ENCODE measurements at places on chromosomes 1 and 21.

GRCh38 chr1:220527279-220527907 is 543 bp upstream of the MARK1 start:
- DNase-seq: peak; percentile 76

DNA sequence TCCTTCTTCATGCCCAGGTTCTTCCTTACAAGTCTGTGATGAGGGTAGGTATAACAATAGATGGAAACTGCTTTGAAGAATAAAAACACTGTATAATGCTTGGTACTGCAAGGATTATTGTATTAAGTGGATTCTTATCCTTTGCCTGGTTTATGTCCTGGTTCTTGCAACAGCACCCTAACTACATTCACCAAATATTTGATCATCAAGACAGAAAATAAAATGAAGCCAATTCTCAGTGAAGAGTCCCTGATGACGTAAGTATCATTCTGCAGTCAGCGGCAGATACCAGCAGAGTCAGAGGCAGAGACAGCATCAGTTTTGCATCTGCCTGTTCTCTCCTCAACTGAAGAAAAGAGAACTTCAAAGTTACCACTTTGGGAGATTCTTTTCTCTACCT is 19.7 kb downstream of the ARHGEF11 start:
- no peak for DNase-seq

GRCh38 chr1:87359586-87359985 is 30.9 kb downstream of the LMO4 start:
- no peak for DNase-seq

GRCh38 chr21:38714039-38714817 is 91.5 kb upstream of the ETS2 start:
- DNase-seq: no peak

- no peak for DNase-seq
Observed at GRCh38 chr1:164783778-164784555, 225.0 kb downstream of the PBX1 start.

GRCh38 chr1:101392552-101392951 is 155.7 kb downstream of the S1PR1 start:
- no peak for DNase-seq

- DNase-seq: no peak
Observed at GRCh38 chr1:174768949-174769348, 230.8 kb upstream of the CACYBP start.

- no peak for DNase-seq
Observed at GRCh38 chr1:11999236-11999635, 19.0 kb downstream of the MFN2 start.

DNA sequence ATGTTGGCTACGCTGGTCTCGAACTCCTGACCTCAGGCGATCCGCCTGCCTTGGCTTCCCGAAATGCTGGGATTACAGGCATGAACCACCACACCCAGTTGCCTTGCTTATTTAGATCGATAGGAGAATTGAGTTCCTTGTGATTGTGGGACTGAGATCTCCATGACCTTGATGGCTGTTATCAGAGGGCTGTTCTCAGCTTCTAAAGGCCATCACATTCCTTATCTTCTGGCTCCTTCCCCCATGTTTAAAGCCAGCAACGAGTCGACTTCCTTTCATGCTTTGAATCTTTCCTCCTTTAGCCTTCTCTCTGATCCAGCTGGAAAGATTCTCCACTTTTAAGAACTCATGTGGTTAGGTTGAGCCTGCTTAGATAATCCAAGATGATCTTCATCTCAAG is 38.0 kb downstream of the CTH start:
- DNase-seq: no peak

GRCh38 chr1:8116894-8117264 is 90.8 kb upstream of the ERRFI1 start:
- DNase-seq: no peak

GRCh38 chr1:8674481-8674880 is 143.0 kb downstream of the RERE start:
- DNase-seq: no peak

- no peak for DNase-seq
Observed at GRCh38 chr21:32048353-32048752, 175.5 kb downstream of the HUNK start.

DNA sequence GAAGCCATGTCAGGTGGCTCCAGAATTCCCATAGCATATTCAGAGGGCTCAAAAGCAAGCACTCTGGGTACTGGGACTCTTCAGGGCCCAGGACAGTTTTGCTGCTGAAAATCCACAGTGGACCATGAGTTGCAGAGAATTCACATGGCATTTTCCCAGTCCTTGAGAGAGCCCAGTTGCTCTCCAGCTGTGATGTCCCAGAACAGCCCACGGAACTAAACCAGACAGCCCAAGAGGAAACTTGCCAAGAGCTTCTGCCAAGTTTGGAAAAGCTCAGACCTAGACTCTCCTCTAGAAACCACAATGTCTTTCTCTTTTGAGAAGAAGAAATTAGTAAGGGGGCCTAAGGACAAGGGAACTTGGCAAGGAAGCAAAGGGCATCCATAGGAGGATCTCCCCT is 69.4 kb downstream of the RGS2 start:
- no peak for DNase-seq

DNA sequence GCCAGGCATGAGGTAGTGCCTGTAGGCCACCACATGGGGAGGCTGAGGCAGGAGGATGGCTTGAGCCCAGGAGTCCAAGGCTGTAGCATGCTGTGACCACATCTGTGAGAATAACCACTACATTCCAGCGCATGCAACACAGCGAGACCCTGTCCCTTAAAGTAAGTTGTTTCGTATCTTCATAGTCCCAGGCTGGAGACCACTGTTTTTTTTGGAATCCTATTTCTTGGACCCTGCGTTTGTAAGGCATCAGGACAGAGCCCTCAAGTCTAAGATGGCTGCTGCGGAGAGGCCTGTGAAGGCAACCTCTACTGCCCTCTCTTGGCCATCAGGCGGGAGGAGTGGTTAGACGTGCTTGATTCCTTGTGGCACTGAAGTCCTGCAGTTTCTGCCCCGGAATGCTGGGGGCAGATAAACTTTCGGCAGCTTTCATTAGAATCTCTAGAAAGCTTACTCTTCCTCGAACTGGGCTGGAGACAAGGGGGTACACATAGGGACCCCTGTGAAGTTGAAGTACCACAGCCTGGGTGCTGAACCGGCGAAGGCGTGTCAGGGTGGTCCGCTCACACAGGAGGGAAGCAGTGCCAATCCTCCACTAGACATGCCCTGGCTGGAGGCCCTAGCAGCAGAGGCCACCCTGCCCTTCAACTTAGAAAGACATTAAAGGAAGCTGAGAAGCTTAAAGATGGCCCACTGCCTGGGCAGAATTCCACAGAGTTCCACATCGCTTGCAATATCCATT is 36.6 kb downstream of the RABIF start:
- peak; percentile 3 for DNase-seq

GRCh38 chr1:179831852-179832699 is 45.5 kb downstream of the TOR1AIP2 start:
- DNase-seq: no peak

GRCh38 chr1:212962509-212962908 is 12.2 kb downstream of the VASH2 start:
- no peak for DNase-seq

DNA sequence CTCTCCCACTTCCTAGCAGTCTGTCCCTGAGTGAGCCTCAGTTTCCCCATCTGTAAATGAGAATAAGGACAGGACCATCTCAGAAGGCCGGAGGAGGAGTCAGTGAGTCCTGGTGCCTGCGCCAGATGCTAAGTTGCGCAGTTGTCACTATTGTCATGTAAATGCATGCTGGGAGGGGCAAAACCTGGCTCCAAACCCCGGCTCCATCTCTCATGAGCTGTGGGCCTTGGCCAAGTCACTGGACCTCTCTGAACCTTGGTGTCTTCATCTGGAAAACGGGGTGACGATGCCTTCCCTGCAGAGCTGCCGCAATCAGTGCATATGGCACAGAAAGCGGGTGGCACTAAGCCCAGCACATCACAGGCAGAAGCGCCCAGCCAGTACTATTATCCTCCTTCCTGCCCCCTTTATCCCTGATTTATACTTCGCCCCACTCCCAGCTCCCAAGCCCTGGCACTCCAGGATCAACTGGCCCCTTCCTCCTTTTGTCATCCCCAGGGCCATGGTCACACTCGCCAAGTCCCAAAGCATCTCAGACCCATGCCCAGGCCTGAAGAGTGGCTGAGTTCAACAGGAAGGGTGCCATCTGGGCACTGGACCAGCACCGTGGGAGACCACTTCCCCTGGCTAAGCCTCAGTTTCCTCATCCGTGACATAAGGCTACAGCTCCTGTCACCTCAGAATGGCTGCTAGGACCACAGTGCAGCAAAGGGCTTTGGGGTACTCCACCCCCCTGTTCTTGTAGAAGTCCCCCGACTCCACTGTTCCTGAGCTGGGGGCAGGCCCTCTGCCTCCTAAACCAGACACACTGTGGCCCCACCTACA is 4.3 kb upstream of the PLEKHG5 start:
- no peak for DNase-seq

- no peak for DNase-seq
Observed at GRCh38 chr21:44846485-44847260, 26.8 kb downstream of the PTTG1IP start.

GRCh38 chr1:93638981-93639380 is 42.7 kb downstream of the BCAR3 start:
- DNase-seq: no peak

DNA sequence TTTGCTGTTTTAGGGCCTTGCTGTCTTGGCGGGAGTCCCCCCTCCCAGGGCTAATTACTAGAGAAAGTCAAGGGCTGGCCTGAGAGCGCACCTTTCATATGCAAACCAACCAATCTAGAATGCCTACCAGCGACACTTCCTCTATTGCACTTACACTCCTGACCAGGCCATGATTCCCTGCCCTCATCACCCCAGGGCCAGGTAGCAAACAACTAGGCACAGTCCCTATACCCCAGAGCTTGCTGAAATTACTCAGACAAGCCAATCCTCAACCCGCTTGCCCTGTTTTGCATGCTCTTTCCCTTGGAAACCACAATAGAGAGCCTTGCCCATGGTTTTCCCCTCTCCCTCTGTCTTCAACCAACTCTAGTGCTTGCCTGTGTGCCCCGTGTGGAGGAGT is 70.3 kb downstream of the URB2 start:
- no peak for DNase-seq

DNA sequence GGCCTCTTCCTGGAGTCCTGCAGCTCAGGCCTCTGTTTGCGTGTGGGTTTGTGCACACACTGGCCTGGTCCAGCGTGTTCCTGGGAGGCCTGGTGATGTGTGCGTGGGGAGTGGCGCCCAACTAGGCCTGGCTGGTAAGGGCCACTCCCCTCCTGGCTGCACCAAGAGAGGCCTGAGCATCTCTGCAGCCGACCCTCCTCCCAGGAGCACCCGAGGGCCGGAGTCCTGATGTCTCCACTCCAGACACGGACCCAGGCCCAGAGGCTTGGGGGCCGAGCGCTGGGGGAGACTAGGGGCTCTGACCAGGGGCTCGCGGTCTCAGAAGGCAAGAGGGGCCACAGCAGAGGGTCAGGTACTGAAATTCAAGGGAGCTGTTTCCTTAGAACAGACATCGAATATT is 33.3 kb downstream of the MORN1 start:
- no peak for DNase-seq

DNA sequence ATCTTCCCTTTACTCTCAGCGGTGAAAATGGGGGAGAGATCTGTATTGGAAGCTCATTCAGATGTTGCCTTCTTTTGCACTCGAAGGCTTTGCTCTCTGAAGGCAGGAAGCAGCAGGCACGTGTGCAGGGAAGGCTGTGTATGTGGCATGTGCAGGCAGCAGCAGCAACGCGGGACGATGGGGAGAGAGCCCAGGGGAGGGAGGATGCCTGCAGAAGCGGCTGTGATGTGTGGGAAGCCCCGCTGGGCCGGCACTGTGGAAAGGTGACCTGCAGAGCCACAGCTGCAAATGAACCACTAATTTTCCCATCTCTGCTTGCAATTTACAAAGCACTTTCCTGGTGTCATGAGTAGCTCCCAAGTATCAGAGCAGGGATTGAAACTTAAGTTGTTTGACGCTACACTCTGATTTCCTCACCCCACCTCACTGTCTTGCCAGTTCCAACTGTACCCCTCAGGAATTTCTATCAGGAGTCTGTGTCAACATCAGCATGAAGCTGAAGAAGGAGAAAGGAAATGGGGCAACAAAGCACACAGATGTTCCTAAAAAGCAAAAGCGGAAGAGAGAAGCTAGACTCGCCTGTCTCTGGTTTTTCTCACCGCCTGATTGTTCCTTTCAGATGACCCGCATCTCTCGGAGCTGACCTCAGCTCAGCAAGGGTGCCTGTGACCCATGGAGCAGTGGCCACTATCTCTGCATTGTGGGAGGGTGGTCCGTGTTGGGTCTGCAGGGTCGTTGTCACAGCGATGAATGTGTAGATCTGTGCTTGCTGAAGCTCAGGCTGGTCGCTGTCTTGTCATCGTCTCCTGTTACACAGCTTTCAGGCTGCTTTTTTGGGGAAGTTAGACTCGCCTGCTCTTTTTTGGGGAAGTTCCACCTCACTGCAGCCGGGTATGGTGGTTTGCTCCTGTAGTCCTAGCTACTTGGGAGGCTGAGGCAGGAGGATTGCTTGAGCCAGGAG is 156.1 kb downstream of the KIF26B start:
- DNase-seq: no peak

GRCh38 chr1:162782671-162783070 is 7.8 kb upstream of the HSD17B7 start:
- DNase-seq: no peak

DNA sequence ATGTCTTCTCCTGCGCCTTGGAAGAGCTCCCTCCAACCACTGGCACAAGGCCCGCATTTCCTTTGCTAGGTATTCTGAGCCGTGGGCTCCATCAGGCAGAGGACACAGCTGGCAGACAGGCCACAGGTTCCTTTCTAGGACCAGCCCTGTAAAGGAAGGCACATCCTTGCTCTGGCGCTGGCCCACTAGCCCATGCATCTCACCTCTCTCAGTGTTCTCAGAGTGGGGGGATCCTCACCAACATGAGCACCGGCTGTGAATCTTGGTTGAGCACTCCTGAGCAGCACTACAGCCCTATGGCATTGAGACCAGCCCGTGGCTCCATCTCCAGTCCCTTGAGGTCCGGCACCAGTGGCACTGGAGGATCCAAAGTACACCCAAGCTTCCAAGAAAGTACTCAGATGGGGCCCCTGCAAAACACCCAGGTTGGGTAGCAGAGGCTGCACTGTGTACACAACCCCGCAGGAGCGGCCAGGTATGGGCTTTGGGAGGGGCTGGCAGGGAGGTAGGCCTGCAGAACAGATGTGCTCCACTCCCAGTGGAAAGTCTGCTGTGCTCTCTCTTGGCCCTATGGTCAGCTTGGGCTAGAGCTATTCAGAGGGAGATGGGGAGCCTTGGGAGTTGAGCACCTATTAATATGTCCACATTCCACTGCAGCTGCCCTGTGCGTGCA is 47.1 kb upstream of the PLPPR5 start:
- no peak for DNase-seq

- no peak for DNase-seq
Observed at GRCh38 chr1:199704231-199704630, 323.3 kb upstream of the NR5A2 start.

Data from NCI-H2171 (cell line).